Stimulated activated CD4-positive, alpha-beta T cell treated with anti-CD3 and anti-CD28 coated beads, TNF-alpha, amount 100 ng/mL, for 48 hours (primary cell): ENCODE measurements at places on chromosomes 11 and 22.

- no peak for DNase-seq
Measured at GRCh38 chr11:93775289-93775688, 8.8 kb upstream of the MED17 start.

DNA sequence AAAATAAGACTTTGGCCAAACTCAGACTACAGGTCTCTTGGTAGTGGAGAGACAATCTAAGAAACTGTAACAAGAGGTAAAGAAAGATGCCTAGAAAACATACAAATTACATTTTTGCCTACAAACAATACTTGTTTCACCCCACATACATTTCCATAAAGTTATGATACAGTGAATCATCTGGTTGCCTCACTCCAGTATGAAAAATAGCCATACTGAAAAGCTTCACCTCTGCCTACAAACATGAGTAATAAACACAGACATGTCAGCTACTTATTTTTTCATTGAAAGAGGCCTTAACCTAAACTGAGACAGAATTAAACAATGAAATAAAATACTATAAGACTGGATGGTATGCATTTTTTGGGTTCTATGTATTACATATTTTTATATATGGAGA lies 1463.0 kb downstream of the FAM181B start:
- DNase-seq, result no peak

GRCh38 chr11:59759900-59760299 lies 4.7 kb downstream of the STX3 start:
- no peak for DNase-seq

GRCh38 chr11:68315171-68315920 lies 3.0 kb downstream of the LRP5 start:
- DNase-seq, result no peak

DNA sequence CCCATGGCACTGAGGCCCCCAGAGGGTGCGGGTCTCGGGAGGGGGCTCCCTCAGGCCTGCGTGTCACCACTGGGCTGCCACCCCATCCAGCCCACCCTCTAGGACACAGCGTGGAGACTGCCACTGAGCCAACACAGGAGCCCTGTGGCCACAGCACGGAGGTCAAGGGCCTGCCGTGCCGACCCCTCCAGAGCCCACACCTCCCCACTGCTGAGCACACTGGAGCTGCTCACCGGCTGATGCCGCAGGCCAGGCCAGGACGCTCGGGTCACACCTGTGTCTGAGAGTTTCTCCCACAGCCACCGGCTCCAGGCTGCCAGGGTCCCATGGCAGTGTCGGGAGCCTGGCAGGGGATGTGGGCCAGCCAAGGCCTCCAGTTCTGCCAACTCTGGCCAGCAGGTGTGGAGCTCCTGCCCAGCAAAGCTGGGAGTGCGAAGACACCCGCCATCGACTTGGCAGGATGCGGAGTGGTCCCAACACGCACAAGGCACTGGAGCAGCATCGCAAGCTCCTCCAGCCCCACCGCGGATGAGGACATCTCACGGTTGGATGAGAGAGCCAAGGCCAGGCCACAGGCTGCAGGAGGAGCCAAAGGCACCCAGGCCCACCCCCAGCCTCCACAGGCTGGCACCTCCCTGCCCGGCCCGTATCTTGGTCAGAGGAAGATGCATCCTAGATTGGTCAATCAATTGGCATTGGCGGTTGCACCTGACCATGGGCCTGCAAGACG lies 187.1 kb downstream of the BRD1 start:
- no peak for DNase-seq

GRCh38 chr22:20084547-20085413 lies 4.7 kb downstream of the DGCR8 start:
- DNase-seq, result no peak

DNA sequence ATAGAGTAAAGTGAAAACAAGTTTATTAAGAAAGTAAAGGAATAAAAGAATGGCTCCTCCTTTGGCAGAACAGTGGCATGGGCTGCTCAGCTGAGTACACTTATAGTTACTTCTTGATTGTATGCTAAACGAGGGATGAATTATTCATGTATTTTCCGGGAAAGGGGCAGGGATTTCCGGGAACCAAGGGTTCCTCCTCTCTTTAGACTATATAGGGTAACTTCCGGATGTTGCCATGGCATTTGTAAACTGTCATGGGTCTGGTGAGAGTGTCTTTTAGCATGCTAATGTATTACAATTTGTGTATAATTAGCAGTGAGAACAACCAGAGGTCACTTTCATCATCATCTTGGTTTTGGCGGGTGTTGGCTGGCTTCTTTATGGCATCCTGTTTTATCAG lies 23.5 kb upstream of the SPTY2D1 start:
- DNase-seq, result no peak
